ENCODE measurements at places on chromosomes 4 and X.
A peak's percentile ranks its signal among the peaks of the same experiment; 100 is the strongest.

DNA sequence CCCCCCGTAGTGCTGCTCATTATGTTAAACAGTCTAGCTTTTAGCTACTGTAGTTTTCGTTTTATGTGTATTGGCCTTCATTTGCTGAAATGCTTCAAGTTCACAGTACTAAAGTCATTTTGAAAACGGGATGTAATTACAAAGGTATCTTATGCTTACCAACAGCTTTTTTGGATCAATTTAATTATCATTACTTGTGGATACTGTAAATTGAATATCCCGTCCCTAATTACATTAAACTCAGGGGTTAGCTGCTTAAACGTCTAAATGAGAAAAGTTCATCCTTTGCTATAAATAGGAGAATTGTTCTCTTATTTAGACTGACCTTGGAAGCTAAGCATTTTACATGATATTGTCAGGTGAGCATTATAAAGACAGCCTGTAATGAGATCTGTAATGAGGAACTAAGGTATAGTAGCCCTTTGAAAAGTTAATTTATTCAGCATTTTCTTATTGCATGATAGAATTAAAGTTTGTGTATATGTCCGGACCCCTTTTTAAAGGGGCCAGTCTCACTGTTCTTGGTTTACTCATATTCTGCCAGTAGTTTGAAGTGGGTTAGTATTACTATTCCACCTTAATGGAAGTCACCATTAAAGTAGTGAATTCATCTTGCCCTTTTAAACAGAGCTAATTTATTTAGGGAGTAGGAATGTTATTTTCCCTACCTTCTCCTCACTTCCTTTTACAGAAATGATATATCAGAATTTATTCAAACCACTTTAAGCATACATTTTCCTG lies 252.6 kb downstream of the TENM3 start:
- DNase-seq, result no peak

- DNase-seq, result no peak
These were observed 11.9 kb downstream of the ENPEP start for GRCh38 chr4:110487873-110488272.

DNA sequence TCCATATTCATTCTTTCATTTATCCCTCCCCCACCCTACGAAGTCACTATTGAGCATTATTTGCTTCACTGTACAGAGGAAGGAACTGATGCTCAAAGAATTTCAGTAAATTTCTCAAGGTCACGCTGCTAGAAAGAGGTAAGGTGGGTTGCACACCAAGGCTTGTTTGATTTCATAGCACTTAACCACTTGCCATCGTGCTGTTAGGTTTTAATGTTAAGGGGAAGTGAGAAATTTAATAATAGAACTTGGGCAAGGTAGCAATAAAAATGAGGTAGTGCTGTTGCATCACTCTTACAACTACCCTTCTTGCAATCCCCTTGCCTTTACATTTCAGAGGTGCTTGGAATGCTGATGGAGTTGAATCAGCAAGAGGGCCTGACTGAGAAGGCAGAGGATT lies 343.1 kb downstream of the MID1IP1 start:
- DNase-seq, result no peak

DNA sequence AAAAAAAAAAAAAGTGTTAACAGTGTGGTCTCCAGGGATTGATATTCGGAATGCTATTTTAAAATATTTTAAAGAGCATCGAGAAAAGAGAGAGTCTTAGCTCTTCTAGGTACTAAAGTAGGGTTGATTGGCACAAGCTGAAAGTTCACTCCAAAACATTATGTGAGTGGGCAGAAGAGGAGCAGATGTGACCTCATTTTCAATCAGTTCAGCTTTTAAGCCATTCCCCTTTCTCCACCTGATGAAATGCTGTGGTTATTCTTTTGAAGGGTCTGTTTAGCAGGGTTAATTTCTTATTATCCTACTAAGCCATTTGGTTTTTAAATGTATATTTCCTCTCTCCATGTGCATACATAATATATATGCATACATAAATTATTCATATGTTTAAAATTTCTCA lies 69.2 kb downstream of the GALNT7 start:
- DNase-seq, result no peak

- DNase-seq, result no peak
These were observed 158.0 kb downstream of the CBLL2 start for GRCh38 chrX:22430701-22431100.

DNA sequence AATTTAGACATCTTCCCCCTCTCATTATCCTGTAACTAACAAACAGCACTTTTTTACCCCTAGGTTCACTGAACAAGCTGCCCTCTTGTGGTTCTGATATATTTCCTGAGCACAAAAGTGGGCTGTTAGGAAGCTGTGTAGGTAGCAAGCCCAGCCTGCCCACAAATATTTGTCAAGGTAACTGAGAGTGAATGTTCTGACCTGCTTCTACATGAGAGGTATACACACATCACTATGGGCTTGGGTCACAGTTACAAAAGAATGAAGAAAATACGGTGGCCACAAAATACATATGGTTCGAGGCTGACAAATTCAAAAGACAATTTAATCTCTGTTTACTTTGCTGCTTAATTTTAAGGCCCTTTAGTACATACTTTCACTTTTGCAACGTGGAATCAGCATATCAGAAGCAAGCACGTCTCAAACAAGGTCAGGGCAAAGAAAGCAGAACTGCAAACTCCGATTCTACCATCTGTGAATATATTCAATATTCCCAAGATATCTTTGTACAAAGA lies 78.7 kb downstream of the RBM47 start:
- DNase-seq, result no peak

DNA sequence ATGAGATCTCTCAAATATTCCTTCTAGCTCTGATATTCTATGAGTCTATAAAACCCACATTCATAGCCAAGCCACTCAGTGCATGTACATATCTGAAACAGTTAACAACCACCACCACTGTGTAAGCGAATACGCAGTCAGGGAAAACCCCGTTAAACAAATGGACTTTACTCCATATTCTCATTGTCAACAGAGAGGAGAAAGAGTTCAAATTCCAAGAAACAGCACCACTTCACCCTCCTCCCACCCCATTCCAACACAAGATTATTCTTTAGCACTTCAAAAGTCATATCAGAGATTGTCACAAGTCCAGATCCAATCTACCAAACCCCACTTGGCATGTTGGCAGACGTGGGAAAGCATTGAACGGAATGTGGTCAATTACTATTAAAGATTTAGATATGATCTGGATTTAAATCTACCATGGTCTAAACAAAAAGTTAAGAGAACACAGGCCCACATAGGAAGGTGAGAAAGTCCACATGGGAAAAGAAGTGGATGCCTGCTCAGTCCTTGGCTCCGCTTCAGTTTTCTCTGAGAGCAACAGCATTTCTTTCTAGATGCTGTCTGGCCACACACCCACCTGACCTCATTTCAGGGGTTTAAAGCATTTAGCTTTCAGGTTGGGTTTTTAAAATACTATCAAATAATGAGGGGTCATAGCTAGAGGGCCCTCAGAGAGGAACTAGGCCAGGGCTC lies 39.8 kb upstream of the KLHL13 start:
- no peak for DNase-seq

DNA sequence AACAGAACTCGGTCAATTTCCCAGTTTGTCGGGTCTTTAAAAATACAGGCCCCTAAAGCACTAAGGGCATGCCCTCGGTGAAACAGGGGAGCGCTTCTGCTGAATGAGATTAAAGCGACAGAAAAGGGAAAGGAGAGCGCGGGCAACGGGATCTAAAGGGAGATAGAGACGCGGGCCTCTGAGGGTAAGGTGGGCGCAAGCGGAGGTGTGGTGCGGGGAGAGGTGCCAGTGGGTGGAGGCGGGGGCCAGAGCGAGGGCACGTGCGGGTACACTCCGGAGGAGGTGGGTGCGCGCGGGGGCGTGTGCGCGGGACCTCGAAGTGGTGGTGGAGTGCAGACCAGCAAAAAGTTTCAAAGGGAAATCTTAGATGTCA lies 787 bp upstream of the TET2 start:
- peak; percentile 9 for DNase-seq

DNA sequence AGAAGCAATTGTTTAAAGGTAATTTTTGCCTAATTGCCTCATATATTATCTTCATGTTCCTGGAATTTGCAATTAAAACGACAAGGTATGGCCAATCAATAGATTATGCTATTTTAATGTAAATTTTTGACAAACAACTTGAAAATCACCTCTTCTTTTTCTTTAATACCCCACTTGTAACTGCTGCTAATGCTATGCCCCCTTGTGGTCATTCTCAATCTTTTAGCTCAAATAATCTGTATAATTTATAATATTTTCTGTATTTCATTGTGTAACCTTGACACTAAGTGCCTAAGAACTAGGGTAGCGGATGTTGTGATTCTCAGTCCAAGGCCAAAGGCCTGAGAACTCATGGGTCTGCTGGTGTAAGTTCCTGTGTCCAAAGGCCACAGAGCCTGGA lies 831.7 kb upstream of the POU3F4 start:
- no peak for DNase-seq

DNA sequence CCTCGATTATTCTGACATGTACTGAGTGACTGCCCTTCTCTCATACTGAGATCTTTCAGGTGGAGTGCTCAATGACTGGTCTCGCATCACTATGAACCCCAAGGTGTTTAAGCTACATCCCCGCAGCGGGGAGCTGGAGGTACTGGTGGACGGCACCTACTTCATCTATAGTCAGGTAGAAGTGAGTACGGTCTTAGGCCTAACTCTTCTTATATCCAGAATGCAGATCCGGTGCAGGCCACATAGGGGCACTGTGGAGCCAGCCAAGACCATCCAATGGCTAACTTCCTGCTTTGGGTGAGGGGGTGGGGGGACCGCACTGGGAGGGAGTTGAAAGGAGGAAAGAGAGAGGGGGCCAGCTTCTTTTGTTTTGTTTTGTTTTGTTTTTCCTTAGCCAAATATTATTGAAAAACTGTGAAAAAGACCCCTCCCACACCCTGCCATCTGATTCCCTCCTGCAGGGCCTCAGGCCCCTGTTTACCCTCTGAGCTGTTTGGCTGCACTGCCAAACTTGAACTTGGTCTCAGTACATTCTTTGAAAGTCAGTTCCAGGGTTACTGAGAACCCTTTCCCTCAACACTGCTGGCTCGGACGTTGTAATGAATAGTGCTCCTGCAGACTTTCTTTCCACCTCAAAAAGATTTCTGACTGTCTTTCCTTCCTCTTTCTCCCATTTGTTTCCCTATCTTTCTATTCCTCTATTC lies 16.2 kb downstream of the AWAT2 start:
- no peak for DNase-seq

DNA sequence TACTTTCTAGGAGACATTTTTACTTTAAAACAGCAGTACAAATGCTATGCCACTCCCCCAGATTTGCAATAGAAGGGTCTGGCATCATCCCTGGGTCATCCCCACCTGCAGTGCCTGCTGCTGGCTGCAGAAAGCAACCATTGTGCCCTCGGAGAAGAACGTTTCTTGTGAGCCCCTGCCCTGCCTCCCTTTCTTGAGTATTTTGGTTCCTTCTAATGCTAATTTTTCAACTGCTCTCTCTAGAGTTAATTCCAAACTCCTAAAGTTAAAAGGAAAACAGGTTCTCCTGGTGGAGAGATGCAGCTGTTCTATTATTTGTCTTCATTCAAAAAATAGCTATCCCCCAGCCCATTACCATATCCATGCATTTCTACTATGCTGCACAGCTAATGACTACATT lies 107.1 kb downstream of the IDS start:
- DNase-seq, result no peak

- DNase-seq, result no peak
These were observed 149.6 kb downstream of the INPP4B start for GRCh38 chr4:142696334-142697122.

DNA sequence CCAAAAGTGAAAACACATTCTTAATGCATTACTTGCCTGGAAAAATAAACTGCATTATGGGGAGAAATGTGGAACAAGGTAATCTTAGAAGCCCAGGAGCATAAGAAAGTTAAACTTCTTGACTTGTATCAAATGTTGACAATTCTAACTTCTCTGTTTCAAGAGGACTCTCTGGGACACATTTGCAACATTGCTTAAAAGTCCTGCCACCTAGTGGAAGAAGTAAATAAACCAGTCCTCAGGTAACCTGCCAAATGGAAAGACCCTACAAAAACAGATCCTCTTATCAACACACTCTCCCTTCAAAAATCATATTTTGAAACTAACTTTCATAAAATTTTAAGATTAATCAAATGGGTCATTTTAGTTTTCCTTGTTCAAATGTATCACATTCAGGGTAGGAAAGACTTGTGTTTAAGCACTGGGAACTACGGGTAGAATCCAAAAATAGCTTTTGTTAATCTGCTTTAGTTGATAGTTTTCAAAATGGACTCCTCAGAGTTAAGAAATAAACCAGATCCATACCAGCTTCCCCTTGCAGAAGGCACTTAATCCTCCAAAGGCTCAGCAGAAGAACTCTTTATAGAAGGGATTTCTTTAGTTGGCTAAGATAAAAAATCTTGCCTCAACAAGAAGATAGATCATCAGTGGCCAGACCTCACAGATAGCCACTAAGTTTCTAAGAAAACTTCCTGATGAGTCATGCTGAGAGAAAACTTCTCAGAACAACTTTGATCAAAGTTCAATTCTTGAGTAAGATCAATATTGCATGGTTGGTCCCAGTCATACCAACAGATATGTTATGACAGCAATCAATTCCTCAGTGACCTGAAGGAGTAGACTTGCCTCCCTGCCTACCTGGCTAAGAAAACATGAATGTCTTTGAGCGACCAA lies 141.7 kb downstream of the HHIP start:
- DNase-seq, result no peak

DNA sequence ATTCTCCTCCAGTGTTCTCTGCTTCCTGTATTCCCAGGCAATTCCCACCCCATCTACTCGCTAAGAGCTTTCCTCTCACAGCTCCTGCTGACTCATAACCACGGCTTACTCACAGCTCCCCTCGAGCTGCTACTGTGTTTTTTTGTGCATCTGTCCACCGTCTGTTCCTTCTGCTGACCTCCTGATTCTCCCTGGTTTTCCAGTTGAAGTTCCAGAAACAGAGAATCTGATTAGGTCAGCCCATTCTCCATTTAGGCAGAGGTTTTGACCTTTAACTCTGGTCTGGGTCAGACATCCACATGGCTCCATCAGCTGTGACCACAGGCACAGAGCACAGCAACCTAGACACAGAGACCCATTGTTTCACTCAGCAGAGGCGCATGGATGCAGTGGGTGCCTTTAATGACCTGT lies 5.5 kb upstream of the SMIM20 start:
- DNase-seq, result no peak

DNA sequence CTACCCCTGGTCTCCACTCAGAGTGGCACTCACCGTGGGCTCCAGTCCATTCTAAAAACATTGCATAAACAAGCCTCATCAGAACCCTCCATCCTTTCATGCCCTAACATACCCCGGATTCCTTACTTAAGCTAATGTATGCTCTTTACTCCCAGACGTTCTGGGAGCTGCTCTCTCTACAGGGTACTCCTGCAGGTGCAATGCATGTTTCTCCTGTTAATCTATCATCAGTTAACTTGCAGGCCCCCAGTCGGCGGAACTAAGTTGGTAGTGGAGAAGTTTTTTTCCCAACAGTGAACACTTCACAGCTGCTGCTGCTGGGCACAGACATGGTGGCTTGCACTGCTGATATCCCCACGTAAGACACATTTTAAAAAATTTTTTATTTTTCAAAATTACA lies 161.6 kb upstream of the FAT1 start:
- no peak for DNase-seq
